ENCODE measurements at places on chromosomes 3 and 15.

DNA sequence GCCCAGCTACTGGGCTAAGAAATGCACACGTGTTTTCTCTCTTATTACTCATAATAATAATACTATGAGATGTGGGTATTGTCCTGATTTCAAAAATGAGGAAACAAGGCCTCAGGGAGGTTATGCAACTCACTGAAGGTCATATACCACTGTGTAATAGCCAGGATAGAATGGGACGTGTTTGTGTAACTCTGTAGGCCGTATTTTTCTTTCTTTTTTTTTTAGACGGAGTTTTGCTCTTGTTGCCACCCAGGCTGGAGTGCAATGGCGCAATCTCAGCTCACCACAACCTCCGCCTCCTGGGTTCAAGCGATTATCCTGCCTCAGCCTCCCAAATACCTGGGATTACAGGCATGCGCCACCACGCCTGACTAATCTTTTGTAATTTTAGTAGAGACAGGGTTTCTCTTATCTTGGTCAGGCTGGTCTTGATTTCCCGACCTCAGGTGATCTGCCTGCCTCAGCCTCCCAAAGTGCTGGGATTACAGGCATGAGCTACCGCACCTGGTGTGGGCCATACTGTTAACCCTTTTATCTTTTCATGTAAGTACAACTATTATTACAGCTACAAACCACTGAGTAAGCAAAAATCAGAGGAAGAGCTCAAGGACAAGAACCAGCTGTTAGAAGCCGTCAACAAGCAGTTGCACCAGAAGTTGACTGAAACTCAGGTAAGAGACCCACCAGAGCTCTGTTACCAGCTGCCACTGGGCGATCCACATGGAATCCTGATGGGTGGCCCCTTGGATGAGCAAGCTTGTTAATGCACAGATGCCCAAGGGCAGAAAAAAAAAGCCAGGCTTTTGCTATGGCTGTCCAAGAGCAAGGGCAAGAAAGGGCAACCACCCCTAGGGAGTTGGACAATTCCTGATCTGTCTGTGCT, 6.7 kb downstream of the KNSTRN start:
- no peak for DNase-seq

DNA sequence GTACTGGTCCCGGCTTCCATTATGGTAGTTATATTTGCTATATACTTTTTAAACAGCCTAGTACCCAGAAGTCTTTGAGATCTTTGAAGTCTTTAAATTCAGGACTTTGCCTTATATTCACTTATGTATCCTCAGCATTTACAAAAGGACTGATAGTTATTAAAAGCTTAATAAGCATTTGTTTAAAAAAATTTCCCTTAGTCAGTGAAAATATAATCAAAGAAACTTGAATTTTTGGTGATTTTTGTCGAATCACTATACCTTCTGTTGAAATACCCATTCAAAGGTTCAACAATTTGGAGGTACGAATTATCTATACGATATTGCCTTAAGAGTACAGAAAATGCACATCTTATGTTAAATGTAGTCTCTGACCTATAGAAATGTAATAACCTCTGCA, 721.4 kb downstream of the NSUN3 start:
- no peak for DNase-seq

DNA sequence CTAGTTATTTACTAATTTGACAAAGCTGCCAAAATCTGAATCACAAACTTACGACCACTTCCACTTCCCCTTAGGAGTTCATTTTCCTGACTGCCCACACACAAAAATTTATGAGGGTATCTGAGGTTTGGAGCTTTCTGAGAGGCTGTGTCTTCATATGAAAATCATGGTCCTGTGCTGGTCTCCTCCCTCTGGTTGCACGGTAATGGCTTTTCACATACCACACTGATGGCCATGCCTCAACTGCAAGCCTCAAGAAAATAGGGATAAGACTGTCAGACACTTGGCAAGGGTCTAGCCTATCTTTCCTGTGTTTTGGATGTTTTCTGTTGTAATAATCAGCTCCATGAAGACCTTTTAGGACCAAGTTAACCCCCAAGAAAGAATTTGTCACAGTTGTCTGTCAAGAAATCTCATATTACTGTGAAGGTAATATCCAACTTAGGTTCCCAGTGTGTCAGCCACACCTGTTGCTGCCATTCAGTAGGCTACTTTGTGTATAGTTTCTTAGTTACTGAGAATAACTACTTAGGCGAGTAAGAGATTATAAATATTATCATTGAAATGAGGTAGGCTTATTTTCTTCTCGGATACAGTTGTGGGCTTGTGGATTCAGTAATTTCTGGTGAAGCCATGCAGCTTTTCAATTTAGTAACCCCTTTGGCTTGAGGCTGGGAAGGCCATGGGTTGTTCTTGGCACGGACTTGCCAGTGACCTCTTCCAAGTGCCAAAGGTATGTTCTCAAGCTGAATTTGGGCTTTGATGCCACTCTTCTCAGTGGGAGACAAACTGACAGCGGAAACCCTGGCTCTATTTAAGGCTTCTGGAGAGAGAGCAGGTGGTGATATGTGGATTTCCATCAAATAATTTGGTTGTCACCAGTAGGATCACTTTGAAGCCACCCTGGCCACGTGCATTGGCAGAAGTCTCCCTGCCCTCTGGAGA, 101.1 kb downstream of the RYR3 start:
- DNase-seq, result no peak

- no peak for DNase-seq
These were observed 32.2 kb upstream of the LACTB start for GRCh38 chr15:63089260-63090043.

DNA sequence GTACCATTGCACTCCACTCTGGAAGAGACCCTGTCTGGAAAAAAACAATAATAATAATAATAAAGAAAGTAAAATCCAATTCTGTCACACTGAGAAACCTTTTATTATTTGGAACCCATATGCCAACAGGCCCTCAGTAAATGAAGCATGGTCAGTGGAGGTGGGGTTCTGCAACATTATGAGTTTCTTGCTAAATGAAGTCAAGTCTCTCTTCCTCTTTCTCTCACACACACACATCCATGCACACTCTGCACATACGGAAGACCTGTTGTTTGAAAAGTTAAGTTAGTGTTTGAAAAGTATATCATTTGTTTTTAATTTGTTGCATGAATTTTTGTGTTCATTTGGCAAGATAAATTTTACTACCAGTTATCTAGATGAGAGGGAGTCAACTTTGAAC, 27.8 kb downstream of the GAP43 start:
- DNase-seq, result no peak

- DNase-seq, result peak; percentile 31
These were observed 16.1 kb downstream of the AMOTL2 start for GRCh38 chr3:134357914-134358811.

All from natural killer cell (primary cell).